ENCODE measurements at places on chromosomes 2 and 18.

DNA sequence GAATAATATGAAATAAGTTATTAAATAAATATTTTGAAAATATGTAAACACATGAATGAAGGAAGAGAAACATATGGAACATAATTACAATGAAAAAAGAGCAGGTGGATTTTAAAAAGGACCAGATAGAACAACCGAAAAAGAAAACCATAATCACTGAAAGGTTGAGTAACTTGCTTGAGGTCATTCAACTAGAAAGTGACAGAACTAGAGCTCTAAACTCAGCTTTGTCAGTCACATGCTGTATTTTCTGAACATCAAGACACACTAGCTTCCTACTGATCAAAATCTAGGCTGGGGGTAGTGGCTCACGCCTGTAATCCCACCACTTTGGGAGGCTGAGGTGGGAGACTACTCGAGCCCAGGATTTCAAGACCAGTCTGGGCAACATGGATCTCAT is 30.0 kb upstream of the ITGAV start:
- DNase-seq = no peak

GRCh38 chr2:198638577-198638976 is 819.2 kb downstream of the SATB2 start:
- no peak for DNase-seq

DNA sequence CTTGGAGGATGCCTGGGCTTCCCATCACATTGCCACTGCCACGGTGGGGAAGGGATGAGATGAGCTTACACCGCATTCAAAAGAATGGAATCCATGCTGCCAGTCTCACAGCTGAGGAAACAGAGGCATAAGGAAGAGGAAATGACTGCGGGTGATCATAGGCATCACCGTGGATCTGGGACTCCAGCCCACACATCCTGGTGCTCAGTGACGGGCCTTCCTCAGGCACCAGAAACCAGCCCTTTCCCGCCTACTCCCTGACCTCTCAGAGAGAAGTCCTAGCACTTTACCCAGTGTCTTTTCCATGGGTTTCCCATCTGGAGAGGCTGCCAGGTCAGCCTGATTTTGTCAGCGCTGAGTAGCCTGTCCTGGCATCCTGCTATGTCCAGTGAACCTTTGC is 5.3 kb upstream of the PLB1 start:
- no peak for DNase-seq

DNA sequence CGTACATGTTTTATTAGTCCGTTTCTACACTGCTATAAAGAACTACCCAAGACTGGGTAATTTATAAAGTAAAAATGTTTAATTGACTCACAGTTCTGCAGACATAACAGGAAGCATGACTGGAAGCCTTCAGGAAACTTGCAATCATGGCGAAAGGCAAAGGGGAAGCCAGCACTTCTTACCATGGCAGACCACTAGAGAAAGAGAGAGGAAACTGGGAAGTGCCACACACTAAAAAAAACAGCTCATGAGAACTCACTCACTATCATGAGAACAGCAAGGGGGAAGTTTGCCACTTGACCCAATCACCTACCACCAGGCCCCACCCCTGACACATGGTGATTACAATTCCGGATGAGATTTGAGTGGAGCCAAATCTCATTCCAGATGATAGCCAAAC is 466.2 kb downstream of the IRS1 start:
- no peak for DNase-seq

- no peak for DNase-seq
Observed at GRCh38 chr2:54635554-54636152, 87.8 kb upstream of the EML6 start.

GRCh38 chr2:195319112-195319460 is 337.9 kb upstream of the SLC39A10 start:
- no peak for DNase-seq

DNA sequence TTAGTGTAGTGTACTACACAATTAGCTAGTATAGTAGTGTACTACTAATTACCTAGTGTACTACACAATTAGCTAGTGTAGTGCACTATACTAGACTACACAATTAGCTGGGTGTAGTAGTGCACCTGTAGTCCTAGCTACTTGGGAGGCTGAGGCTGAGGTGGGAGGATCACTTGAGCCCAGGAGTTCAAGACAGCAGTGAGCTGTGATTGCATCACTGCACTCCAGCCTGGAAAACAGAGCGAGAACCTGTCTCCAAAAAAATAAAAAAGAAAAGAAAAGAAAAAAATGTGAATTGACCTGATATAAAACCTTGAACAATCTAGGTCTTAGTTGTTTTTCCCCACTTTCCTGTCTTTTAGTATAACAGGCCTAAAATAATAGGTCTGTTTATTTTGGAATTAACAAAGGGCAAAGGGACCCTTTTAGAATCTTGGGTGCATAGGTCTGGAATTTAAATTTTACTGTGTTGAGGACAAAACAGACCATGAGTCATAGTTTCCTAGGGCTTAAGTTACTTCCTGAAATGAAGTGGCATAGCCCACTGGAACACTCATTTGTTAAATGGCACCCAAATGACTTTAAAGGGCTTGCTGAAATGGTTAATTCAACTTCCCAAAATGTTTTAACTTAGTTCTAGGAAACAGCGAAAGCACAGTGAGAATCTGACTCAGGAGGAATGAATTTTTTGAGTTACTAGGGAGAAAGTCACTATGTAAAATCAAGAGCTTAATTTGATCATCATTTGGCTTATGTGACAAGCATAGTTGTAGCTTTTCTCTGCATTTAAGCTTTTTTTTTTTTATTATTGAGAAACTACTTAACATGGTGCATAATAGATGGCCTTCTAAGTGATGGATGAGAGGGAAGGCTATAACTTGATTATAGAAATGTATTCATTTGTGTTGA is 50.7 kb upstream of the ARL5A start:
- DNase-seq = no peak

DNA sequence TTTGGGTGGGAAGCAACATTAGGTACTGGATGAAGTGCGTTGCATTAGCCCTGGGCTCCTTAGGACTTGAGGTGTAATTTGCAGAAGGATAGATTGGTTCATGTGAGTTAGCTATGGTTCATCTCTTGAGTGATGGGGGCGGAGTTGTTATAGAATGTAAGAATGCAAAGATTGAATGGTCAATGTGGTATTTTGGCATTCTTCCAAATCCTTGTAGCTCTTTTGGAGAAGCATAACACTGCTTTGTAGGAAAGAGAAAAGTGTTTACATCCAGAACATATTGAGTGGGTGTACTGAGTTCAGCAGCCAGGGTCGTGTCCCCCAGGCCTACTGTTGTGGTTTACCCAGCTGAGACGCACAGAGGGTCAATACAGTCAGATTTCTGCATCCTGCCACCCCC is 173.5 kb downstream of the FMNL2 start:
- no peak for DNase-seq

DNA sequence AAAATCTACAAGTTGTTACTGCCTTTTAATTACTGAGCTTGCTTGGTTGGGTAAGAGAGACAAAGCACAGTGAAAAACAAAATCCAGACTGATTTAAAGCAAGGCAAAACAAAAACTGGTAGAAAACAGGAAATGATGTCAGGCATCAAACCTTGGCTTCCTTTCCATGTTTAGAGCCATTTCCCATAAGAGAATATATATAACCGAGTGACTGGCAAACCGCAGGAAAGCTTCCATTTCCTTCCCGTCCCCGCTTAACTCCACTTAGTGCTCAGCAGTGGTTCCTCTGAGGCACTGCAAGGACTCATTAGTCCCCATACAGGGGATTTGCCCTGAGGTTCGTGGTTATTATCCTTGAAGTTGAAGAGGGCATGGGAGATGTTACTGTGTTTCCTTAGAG is 446.3 kb downstream of the LPIN1 start:
- DNase-seq = no peak

DNA sequence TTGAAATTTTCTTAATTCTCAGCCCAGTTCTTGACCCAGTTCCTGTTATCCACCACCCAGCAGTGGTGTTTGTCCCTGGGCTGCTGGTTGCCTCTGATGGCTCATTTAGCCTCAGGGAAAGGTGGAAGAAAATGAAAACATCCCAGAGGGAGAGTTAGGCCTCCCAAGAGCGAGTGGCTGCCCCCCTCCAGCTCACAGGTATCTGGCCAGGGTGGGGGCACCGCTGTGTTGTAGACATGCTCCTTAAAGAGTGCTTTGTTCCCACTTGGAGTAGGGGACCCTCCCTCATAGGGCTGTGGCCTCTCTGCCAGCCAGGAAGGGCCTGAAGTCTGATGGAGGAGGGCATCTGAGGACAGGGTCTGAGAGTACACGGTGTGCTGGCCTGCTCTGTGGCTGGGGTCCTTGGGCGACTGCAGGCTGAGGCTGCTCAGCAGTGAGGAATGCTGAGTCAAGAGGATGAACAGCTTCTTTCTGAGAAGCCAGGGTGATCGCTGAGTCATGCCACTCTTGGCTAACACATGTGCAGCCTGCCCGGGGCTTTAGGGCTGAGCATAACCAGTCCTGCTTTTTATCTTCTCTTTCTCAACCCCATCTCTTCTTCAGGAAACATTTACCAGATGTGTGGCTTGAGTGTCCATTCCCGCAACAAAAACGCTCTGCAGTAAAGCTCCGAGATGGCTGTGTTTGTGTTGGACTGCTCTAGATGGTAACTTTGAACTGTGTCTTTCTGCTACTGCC is 72.3 kb downstream of the IL1R2 start:
- DNase-seq = peak; percentile 64

DNA sequence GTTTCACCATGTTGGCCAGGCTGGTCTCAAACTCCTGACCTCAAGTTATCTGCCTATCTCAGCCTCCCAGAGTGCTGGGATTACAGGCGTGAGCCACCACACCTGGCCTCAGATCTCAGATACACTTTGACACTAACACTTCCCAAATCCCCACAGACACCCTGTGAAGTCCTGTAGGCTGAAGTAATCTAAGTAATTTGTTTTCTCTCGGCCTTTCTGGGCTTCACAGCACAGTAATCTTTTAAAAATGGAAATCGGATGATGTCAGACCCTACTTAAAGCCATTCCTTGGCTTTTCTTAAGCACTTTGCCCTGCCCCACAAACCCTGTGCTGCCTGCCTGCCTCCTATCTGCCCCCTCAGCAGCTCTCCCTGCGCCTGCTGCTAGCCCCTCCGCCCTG is 16.2 kb downstream of the ATIC start:
- DNase-seq = no peak

DNA sequence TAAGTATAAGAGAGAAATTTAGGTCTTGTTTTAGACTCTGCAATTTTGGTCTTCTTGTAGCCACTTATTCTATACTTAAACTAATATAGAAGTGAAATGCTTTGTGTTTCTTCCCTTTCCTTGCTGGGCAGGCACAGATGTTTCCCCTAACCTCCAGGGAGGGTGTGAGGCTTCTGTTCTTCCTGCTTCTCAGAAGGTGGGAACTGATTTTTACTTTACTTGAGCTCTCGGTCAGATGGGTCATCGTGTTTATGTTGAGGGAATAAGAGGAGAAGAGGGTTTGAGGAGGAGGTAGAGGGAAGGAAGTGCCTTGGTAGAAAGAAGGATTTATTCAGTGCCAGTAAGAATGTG is 92.5 kb upstream of the CXCR4 start:
- no peak for DNase-seq

DNA sequence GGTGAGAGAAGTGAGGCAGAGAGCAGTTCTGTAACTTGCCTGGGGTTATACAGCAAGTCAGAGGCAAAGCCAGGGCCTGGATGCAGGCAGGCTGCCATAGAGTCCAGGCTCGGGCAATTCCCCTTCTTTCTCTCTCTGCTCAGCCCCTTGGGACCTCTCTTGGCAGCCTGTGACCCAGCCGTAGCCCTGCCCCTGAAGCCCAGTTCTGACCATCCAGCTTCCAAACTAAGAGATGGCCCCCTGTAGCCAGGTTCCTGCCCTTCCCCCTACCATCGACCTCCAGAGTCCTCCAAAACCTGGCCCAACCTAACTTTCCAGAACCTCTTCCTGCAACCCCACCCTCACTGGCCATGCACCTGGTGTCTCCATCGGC is 201.2 kb downstream of the CTIF start:
- DNase-seq = no peak

DNA sequence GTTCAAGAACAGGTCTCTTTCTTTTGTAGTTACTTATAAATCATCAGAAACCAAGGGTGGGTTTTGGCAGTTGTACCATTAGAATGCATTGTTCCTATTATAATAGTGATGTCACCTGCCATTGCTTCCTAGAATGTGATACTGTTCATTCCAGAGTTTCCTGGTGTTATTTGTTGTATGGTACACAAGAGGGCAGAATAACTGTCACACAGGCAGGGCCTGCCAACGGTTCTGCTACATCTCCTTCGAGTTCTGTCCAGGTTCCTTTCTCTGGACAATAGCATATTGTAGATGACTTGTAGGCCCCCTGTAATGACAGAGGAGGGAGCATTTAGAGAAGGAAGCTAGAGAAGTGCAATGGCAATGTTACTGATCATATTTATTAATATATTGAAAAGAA is 98.3 kb downstream of the KLHL14 start:
- peak; percentile 11 for DNase-seq
